ENCODE measurements at places on chromosomes 16 and 17.

GRCh38 chr17:2453866-2454265 is 53.0 kb upstream of the MNT start:
- no peak for DNase-seq

- DNase-seq, result no peak
Observed at GRCh38 chr16:75392906-75393305, 40.4 kb downstream of the CFDP1 start.

DNA sequence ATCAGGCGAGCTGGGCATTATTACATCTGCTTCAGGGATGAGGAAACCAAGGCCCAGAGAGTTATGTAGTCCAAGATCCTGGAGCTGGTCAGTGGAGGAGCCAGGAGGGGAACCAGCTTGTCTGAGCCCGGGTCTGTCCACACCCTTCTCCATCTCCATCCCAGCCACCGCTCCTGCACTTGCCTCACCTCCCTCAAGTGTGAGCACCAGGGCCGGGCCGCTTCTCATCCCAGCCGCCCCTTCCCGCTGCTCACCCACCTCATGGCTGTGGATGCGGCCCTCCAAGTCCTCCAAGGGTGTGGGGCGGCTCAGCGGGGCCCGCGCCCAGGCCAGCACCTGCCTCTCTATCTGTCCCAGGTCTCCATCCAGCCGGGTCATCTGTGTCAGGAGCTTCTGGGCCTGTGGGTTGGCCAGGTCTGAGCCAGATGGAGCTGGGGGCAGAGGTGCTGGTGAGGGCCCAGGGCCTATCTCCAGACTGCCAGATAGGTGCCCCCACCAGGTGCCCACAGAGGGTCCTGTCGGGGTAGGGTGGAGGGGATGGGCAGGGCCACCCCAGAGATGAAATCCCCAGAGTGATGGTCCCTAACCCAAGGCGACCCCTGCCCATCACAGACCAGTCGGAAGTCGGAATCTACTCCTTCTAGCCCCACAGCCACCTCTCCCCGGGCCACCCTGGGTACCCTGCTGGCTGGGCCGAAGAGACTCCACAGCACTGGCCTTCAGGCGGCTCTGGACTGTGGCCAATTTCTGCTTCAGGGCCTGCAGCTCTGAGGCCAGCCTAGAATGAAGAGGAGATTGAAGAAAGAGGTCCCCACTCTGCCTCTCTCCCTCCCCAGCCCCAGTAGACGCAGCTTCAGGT is 9.4 kb downstream of the EVPL start:
- no peak for DNase-seq

GRCh38 chr16:84143784-84144199 is 1.2 kb downstream of the HSDL1 start:
- DNase-seq, result no peak

- DNase-seq, result no peak
Observed at GRCh38 chr17:40600486-40601046, 35.3 kb upstream of the CCR7 start.

- DNase-seq, result no peak
Observed at GRCh38 chr17:42405963-42406495, 17.0 kb downstream of the CAVIN1 start.

DNA sequence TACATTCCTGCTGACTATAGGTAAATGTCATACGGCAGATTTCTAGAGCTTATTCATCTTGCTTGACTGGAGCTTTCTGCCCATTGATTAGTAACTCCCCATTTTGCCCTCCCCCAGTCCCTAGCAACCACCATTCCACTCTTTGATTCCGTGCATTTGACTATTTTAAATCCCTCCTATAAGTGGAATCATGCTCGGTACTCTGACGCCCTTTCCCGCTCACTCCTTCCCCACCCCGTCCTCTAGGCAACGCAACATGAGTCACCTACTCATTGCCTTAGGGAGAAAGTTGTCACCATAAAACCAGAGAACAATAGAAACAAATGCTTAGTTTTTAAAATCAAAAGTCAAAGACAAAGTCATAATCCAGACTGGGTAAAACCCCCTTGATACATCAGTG is 45.5 kb upstream of the RBBP6 start:
- no peak for DNase-seq

DNA sequence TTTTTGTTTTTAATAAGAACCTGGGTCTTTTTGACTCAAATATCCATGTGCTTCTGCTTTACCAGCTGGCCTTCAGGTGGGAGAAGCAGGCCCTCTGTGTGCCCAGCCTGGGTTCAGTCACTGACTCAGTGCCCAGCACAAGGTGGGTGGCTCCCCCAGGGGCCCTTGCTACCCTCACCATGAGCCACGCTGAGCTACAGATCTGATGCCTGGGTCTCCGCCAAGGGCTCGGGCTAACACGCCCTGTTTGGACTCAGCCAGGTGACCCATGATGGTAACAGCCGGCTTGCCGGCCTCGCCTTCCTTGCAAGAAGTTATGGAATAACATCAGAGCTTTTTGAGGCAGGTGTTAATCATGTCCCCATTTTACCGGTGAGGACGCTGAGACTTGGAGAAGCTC is 109.5 kb upstream of the NLRP1 start:
- DNase-seq, result no peak

DNA sequence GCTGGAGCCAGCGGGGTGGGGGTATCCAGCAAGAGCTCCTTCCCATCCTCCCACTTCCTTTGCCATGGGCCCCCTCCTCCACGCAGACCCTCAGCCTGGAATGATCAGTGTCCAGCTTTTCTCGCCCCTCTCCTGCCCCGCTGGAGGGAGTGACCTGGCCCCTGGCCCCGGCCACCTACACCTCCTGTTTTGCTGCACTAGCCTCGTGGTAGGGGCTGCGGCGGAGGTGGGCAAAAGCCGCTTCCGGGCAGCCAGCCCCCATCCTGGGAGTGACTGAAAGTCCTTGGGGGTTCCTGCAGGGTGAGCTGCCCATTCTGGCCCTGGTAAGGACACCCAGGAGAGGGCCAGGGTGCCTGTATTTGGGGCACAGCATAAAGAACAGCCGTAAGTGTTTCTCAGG is 295.7 kb downstream of the SEC14L1 start:
- DNase-seq, result no peak

GRCh38 chr16:27334838-27335237 is 21.1 kb downstream of the IL4R start:
- DNase-seq, result no peak

- no peak for DNase-seq
Observed at GRCh38 chr16:72689851-72690250, 358.1 kb downstream of the ZFHX3 start.

DNA sequence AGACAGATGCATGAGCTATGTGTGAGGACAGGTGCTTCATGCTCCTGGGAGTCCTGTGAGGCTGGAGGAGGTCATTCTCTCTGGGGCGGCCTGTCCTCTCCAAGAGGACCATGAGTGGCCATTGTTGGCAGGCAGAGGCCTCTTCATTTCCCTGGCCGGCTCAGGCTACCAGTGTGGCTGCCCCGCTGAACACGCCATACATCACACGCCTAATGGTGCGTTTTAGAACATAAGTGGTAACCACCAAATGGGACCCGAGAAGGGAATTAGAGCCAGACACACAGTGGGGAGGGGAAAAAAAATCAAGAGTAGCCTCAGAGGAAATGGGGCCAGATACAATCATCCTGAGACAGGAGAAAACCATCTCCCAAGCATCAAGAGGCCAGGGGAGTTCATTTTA is 140.0 kb downstream of the SPACA3 start:
- no peak for DNase-seq

DNA sequence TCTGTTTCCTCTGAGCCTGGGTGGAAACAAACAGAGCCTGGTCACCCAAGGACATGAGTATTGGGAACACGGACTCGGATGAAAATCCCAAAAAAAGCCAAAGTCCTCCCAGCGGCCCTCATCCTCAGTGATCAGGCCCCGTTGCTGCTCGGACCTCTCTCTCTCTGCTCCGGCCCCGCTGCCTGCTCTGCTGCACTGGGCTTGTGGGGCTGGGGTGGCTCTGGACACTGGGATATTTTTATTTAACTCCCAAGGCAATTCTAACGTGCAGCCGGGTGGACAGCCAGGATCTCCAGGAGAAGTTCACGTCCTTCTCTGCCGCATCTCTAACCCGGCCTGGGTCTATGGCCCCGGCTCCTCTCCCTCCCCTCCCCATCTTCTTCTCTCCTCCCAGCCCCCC is 280.9 kb upstream of the TNRC6C start:
- no peak for DNase-seq

DNA sequence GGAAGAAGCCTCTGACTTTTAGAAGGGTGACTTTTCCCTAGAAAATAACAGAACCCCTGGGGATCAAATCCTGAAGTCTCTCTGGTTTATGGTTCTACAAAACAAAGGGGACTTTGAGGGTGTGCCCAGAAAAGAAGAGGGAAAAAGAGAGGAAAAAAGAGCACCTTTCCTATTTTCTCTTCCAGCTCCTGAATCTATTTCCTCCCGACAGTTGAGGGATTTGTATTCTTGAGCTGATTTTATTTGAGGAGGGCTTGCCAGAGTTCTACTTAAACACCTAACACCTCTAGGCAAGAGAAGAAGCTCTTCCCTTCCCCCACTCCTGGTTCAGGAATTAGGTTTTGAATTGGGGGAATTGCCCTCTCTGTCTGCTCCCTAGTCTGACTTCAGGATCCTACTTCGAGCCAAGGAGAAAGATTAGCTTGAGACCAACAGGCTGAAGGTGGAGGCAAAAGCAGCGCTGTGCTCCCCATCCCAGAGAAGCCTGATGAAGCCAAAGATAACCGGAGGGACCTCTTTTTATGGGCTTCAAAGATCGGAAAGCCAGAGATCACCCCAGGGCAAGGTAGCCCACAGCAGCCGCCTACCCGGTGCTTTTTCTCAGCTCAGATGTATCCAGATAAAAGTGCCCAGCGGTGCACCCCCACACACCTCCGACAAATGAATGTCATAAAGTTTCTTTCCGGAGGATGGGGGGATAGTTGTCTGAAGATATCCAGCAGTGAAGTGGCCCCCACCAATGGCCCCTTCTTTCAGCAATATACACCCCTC is 796 bp downstream of the HOXB3 start:
- no peak for DNase-seq

DNA sequence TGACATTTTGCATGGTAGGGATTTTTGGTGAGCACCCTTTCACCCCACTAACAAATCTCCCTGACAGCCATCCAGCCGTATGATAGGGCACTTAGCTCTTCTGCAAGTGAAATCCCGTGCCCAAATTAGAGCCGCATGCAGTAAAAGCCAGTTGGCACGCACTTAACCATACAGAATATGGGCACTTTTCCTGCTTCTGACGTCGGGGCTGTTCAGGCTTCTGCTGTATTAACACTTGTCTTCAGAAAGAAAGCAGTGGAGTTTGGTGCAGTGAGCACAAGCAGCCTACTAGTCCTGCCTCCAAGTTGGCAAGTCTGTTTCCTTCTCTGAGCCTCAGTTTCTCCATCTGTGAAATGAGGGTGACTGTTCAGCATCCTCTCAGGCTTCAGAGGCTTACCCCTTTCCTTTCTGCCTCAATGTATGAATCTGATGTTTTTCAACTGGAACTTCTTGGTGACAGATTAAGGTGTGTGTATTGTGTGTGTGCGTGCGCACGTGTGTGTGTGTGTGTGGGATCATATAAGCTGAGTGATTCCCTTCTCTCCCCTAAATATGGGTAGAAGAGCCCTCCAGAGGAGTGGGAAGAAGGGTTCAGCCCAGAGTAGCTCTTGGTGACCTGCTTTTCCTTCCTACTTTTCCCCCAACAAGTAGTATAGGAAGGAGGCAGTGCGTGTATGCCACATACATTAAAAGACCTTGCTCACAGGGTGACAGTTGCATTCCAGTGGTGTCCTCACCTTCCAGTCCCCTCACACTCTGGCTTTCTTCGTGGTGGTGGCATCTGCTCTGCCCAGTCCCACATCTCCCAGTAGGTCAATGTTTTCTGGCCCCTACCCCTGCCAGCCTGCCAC is 19.0 kb downstream of the IGF2BP1 start:
- peak; percentile 46 for DNase-seq

GRCh38 chr16:16021988-16022682 is 72.7 kb downstream of the ABCC1 start:
- DNase-seq, result peak; percentile 89

- DNase-seq, result peak; percentile 3
Observed at GRCh38 chr16:86016201-86016965, 117.4 kb downstream of the IRF8 start.

- no peak for DNase-seq
Observed at GRCh38 chr17:2250140-2251095, 53.2 kb downstream of the SMG6 start.

- no peak for DNase-seq
Observed at GRCh38 chr17:54353789-54354525, 531.2 kb downstream of the KIF2B start.

DNA sequence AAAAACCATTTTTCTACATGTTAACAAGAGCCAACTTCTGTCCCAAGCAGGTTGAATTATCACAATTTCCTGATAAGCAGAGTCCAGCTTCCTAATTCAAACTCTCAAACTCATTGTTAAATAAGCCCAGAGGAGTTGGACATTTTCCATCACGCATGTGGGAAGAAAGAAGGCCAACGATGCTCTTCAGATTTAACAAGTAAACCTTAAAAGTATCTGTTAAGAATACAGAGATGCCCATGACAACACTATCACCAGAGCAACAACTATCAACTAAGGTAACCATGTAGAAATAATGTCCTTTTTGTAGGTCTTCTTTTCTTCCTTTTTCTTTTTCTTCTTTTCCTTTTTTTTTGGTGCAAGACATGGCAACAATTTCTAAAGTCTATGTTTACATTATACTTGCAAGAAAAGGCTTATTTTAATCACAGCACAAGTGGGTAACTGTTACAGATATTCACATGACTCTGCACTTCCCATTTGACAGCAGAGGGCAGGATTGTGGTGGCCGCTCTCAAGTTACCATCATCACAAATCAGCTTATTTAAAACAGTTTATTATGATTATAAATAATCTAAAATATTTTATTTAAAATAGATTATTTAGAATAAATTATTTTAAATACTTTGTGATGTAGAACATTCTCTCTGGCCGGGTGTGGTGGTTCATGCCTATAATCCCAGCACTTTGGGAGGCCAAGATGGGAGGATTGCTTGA is 35.7 kb upstream of the DHRS7B start:
- no peak for DNase-seq

GRCh38 chr17:7862692-7863437 is 5.1 kb downstream of the CYB5D1 start:
- DNase-seq, result no peak

GRCh38 chr16:89347807-89348206 is 130.3 kb downstream of the ZNF778 start:
- no peak for DNase-seq

DNA sequence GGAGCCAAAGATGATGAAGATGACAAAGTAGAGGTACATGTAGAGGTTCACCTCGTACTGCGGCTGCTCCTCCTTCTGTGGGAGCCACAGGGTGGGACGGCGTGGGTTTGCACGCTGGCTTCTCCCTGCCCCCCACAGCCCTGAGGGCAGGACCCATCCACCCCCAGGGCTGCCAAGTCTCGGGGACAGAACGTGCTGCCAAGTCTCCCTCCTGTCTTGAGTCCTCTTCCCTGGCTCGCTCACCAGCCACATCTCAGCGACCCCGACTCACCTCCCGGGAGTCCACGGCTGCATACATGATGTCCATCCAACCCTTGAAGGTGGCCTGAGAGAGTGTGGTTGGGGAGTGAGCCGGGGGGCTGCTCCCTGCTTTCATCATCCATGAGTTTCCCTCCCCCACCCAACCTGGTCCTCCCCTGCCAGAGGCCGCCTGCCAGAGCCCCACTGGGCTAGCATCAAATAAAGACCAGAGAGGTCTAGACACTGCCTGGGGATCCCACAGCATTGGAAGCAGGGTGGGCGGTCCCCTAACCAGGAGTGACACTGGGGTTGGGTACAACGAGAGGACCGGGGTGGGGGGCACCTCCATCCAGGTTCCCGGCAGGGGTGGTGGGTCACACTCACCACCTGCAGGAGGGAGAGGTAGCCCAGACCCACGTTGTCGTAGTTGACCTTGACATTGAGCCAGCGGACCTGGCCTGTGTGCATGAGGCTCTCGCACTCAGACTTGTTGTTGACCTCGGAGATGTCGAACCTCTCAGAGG is 12.8 kb upstream of the CD79B start:
- DNase-seq, result no peak

GRCh38 chr16:53789137-53789536 is 85.2 kb downstream of the FTO start:
- no peak for DNase-seq

Data from LNCaP clone FGC (cell line).